Stimulated activated CD4-positive, alpha-beta T cell treated with anti-CD3 and anti-CD28 coated beads, Interleukin-12 subunit alpha, Interleukin-12 subunit beta, amount 100 ng/mL, for 24 hours (primary cell): ENCODE measurements at places on chromosomes 5 and 9.

GRCh38 chr5:86970361-86970760 lies 297.3 kb upstream of the RASA1 start:
- no peak for DNase-seq

- DNase-seq = no peak
Measured at GRCh38 chr5:63768221-63768620, 194.0 kb downstream of the HTR1A start.

DNA sequence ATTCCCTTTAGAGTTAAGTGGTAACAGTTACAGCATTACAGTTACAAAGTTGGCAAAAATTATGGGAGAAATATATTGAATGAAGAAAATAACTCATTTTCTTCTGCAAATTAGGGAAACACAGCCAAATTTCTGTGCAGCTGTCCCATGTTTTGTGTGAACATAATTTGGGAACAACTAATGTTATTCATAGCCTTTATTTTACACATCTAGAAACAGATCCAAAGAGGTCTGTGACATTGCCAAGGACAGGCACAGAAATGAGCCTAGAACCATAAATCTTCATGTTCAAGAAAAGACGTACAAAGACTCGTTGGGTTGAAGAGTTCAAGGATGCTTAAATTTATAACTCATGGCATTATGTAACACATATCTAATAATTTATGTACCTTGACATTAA lies 114.1 kb upstream of the TXNDC8 start:
- DNase-seq = no peak

DNA sequence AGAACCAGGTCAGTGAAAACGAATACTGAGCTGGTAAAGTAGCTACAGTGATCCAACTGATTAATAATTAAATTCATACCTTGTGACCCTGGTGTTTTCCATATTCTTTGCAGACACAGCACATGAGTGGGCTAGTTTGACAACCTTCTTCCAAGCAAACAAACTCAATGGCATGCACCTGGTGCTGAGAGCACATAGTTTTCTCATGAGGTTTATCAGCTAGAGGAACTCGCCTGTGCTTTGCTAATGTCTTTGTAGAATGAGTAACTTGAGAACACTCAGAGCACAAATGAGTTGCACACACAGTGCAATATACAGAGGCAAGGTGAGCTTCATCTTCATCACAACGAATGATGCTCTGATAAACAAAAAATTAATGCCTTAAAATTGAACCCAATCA lies 12.6 kb downstream of the TRIM23 start:
- DNase-seq = no peak

DNA sequence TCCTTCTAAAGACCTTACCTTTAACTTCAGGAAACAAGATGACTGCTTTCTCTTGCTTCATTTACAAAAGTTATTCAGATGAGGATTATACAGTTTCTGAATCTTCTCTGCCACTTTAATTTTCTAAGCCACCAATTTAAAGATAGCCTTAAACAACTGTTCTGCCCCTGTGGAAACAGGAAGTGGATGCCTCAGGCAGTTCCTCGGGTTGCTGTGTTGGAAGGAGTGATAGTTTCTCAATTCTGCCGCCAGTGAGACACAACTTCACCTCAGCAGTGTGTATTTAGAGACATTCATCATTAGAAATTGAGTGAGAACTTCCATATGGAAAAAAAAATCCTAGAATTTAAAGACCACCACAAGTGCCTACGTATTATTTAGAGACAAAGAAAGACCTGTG lies 475.1 kb upstream of the WWC1 start:
- DNase-seq = no peak

DNA sequence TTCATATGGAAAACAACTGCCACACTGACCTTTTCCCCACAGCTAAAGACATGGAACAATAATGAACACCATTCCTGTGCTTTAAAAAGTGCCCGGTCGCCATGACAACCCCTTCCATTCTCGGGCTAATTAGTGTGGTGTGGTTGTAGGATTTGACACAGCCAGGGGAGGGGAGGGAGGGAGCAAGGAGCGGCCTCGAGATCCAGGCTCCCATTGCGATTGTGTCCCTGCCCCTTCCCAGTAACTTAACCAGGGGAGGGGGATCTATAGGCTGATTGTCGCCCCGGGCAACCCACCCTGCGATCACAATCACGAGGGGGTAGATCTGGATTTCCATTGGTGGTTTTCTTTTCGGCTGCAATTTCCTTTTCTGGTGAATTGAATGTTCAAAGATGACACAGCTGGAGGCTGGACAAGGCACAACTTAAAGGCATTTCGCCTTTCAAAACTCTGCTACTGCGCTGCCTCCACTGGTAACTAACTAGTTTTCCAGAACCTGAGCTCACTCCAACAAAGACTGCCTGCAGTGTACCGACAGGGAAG lies 96.7 kb upstream of the RETREG1 start:
- no peak for DNase-seq

DNA sequence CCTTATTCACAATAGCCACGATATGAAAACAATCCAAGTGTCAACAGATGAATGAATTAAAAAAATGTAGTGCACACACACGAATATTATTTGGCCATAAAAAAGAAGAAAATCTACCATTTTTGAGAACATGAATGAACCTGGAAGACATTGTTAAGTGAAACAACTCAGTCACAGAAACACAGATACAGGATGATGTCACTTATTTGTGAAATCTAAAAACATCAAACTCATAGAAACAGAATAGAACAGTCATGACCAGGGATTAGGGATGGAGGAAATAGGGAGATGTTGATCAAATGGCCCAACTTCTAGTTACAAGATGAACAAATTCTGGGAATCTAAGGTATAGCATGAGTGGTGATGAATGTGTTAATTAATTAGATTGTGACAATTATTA lies 72.3 kb downstream of the MACIR start:
- no peak for DNase-seq

DNA sequence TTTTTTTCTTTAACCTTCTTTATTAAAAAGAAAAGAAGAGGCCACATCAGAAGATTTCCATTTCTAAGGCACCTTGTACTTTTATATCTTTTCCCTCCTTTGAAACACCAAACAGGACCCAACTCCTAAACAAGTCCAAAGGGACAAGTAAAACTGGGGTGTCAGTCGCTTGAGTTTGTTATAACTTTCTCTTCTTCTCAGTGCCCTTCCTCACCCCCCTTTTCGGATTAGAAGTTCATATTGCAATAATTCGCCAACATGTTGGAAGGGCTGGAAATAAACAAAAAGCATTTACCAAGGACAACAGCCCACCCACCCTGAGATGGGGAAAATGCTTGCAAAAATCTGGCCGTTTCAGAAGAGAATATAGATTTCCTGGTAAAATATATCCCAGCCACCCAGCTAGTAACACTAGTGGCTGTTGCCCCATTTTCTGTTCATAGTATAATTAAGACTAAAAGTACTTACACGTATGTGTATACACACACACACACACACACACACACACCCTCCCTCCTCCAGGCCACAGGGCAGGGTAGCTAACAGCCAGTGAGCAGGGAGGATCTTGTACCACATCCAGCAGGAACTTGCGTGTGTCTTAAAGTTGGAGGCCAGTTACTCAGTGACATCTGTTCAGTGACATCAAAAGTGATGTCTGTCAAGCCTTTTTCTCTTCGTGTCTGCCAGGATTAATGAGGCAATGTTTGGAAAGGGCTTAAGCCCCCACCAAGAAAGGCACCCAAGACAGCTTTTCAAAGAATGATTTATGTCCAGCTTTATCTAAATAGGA lies 149.1 kb upstream of the KLF4 start:
- no peak for DNase-seq

DNA sequence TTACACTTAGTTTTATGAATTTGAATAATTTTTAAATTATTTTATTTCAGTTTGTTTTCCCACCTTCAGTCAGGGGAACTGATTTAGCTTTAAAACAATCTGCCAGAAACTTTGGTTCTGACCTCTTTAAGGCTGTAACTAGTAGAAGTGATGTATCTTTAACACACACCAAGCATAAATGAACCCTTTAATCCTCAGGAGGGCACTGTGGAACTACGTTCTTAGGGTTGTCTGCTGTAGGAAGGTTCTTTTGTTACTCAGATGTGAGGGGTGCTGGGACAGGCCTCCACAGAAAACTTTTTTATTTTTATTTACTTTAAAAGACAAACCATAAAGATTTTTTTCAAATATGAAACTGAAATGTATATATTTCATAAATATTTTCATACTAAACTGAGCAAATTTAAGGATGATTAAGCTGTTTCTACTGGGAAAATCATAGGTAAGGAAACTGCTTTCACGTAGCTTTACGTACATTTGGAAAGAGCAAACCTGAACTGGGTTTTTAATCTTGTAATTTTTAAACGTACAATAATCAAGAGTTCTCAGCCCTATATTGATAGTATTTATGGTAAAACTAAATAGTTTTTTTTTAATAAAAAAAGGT lies 5.3 kb downstream of the KLF4 start:
- DNase-seq = no peak

DNA sequence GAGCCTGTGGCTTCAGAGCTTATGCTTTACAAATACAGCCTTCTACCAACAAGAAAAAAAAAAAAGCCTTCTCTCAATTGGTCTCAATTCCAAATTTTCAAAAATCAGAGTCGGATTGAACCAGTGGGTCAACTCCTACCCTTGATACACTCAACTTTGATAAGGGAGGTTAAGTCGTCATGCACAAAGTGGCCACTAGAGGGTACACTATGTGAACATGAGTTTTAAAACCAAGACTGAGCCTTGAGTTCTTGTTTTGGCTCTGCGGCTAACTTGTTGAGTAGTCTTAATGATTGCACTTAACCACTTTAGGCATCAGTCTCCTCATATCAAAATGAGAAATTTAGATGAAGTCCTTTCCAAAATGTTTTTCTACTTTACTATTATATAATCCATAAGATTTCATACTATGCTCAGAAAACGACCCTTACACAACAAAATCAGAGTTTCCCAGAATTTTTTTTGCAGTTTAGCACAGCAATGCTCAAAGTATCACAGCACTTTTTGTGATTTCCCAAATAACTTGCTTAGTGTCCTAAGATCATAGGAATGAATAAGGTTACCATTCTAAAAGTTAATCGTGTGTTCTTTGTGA lies 92.9 kb upstream of the MTAP start:
- peak; percentile 76 for DNase-seq

DNA sequence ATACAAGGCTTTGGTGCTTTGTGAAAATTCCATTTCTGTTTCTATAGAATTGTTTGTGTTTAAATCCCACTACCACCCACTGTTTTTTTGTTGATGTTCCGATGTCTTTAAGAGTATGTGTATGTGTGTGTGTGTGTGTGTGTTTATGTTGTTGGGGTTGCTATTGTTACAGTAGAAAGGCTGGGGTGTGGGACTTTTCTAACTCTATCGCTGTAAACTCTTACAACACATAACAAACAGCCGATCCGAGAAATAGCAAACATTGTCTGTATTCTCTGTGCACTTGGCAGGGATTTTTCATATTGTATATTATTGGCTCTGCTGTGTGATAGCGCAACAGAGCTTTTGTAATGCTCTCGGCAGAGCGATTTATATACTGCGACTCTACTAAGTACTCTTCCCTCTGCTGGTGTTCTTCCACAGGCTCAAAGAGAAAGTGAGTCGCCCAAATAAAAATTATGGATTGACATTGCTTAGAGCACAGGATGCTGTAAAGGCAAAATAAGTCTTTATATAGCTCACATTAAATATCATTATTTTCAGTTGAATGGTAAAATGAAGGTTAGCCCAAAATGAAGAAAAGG lies 492.2 kb upstream of the ARRDC3 start:
- no peak for DNase-seq

DNA sequence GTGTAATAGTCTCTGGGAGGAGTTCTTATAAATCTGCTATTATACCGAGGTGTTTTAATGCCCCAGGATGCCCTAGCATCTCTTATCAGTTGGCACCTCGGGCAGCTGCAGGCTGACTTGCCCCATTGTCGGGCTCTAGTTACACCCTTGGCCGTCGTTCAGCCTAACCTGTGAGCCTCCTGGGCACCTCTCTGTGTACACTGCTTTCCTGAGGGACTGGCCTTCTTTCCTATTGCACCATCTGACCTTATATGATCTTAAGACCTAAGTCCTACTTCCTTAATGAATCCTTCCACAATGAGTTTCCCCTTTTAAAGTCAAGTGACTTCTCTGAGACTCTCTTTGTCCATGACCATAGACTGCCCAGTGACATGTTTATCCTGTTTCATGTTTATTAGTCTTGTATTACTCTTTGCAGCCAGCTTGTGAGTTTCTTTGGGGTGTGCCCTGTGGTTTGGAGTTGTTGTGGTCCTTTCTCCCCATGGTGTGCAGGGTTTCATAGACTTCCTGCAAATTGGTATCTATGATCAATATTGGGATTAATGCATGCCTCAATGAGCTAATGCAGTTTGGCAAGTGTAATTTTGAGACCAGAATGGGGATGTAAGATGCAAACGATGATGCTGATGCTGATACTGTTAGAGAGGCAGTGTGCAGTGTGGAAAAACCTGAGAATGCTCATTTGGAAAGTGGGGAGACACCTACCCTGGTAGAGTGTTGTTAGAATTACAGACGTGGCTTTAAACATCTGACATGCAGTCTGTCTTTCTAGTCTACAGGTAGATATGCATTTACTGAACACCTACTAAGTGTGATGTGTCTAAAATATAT lies 4.9 kb downstream of the DAPK1 start:
- no peak for DNase-seq

DNA sequence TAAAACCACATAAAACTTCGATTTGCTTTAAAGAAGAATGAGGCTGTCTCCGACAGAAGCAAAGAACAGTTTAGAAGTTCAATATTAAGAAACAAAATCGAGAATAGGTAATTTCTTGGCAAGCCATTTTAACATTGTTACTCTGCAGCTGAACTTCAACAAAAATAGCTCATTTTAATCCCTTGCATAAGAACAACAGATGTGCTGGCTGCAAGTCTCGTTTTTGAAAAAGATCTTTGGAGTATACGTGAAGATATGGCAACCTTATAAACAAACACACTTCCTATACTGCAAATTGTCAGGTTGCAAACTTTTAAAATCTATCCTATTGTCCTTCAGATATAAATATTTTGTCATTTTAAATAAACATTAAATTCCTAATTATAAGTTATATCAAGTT lies 71.5 kb downstream of the FBN2 start:
- no peak for DNase-seq

DNA sequence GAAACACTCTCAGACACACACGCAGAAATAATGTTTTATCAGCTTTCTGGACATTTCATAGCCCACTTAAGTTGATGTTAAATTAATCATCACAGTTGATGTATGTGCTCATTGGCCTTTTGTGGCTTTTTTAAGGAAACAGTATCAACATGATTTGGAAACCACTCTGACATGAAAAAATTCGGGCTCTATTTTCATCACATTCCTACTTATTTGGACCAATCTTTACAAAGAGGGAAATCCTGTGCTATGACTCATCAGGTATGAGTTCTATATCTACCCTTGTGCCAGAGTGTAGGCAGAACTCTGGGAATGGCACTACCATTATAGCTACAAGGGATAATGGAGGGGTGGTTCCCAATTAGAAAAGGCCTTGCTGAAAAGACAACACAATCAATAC lies 388.4 kb upstream of the PTGER4 start:
- DNase-seq = no peak

- DNase-seq = no peak
Measured at GRCh38 chr5:116632890-116633289, 58.3 kb upstream of the SEMA6A start.
